Cortex of kidney (tissue), 1 donor: ENCODE measurements at places on chromosomes 5 and 9.

DNA sequence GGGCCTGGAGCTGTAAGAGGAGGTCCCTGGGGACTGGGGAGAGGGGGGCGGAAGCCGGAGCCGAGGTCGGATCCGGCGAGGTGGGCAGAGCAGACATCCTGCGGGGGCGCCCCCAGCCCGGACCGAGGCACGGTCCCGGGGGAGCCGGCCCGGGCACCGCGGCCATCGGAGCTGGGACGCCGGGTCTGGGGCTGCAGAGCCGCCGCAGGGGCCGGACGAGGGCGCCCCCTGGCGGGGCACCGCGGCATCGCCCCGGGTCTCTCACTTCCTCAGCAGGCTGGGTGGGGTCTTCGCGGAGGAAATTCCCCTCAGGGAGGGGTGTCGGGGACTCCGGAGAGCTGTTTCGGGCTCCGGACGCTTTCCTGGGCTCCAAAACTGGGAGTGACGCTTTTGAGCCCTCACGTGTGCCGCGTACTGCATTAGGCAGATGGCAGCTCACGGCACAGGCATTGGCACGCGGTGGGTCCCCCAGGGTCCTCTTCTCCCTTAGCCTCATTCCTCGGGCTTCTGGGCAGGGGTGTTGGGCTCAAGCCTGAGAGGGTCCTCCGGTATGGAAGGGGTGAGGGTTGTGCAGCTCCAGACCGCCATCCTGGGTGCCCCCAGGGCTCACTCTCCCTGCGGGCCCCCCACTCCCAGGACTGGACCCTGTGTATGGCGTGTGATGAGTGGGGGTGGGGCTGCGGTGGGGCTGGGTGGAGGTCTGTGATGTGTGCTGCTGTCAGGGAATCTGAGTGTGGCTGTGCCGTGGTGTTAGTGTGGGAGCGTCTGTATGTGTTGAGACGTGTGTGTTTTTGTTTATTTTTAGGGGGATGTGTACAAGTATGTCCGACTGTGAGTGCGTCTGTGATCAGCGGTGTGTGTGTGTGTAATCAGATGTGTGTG, 29.6 kb downstream of the LHX2 start:
- DNase-seq, result no peak

DNA sequence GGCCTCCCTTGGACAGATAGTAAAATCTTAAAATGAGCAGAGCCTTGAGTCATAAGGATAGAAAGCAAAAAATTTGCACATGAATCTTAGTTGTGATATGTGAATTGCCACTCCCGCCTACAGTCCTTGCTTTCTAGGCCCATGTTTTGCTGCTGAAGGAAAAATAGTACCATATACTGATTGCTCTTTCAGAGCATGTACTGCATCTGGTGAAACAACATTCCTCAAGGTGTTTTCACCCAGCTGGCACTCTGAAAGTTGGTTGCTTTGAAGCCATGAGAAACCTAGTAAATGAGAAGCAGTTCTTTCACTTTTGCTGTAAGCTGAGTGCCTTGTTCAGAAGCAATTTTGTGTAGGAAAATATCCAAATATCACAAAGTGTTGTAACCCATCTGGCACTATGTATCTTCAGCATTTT, 10.3 kb downstream of the CDC37L1 start:
- DNase-seq, result no peak

- DNase-seq, result no peak
These were observed 5.1 kb downstream of the AMACR start for GRCh38 chr5:34002629-34003328.

DNA sequence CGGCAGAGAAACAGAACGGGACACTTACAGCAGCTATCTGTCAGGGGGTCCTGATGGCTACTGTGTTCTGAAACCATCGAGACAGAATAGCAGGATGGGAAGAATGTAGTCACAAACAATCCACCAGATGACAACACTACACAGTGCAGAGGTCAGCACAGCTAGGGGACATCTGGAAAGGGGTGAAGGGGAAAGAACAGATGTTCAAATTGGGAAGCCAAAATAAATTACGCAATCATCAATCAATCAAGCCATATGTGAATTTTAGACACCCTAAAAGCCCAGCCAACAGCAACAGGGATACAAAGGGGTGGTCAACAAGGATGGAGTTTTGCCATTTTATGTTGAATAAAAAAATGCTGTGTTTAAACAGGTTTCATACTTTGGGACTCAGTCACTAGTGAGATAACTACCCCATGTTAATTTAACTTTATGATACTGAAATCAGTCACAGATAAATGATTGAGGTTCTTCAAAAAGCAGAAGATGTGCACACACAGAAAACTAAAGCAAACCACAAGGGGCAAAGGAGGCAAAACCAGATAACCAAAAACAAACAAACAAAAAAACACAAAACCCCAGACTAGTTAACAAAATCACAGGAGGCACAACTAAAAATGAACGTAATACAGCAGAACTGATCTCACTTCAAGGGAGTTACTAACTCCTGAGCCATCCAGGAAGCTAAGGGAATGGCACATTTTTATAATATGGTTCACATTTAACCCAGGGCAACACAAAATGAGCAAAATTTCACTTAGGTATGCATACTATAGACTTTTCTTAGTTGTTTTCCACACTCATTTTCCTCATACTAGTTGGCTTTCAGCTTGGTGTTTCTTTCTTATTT, 65.9 kb downstream of the HABP4 start:
- DNase-seq, result no peak

DNA sequence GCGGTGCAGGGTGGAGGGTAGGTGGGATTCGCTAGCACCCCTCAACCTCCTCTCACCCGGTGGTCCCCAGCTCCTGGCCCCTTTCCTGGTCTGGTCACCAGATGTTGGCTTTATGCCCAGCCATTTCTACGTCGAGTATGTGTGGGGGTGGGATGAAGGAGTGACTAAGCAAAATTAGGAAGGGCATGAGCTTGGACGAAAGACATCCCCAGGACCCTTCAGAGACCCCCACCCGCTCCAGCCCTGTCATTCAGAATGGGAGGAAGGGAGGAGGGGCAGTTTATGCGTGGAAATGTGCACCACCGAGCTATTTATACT, 742 bp downstream of the BHMT2 start:
- no peak for DNase-seq
